ENCODE measurements at places on chromosomes 13 and 19. TPM values are rescaled to one million over a fixed set of nuclear protein-coding genes. Genes with fewer than 3 reads are reported as not detected.

Gene TYROBP
- total RNA-seq = not detected

Gene ZNF534
- not detected for total RNA-seq

Gene MBD3L2B
- not detected for total RNA-seq

Gene ZNF99
- total RNA-seq = not detected

Gene RASIP1
- total RNA-seq = 4.1 TPM

Gene CAPN12
- 0.35 TPM for total RNA-seq

Gene RFPL4A
- total RNA-seq = not detected

Gene ZNF628
- total RNA-seq = 2.5 TPM

Gene ZNF813
- total RNA-seq = 0.58 TPM

Gene CA11
- 1.2 TPM for total RNA-seq

Gene ELSPBP1
- total RNA-seq = not detected

Gene FUT3
- not detected for total RNA-seq

Gene ZNF724
- 1.8 TPM for total RNA-seq

Gene POU2F2
- under 0.01 TPM for total RNA-seq

Gene ICAM5
- 4.3 TPM for total RNA-seq

Gene SYNE4
- total RNA-seq = not detected

Gene ALKBH6
- 27.5 TPM for total RNA-seq

Gene DENND1C
- total RNA-seq = 0.29 TPM

Gene SYT3
- not detected for total RNA-seq

Gene HSPB6
- 41.2 TPM for total RNA-seq

Gene C5AR2
- total RNA-seq = 0.18 TPM

Gene OLFM2
- not detected for total RNA-seq

Gene KLK4
- not detected for total RNA-seq

Gene RGS9BP
- not detected for total RNA-seq

Gene ARL11
- total RNA-seq = not detected

Gene ZNF799
- 0.71 TPM for total RNA-seq

Gene SELENOW
- 635 TPM for total RNA-seq

Gene FCAR
- not detected for total RNA-seq

Gene CLEC17A
- not detected for total RNA-seq

Gene COX6B2
- under 0.01 TPM for total RNA-seq

Gene ZNF723
- total RNA-seq = not detected

Gene DPF1
- 3.5 TPM for total RNA-seq

Gene ZNF700
- 4.6 TPM for total RNA-seq

Gene ZNF415
- total RNA-seq = 2.7 TPM

Gene CABP5
- total RNA-seq = not detected

Gene SERTM1
- total RNA-seq = not detected

Gene APC2
- not detected for total RNA-seq

Data from myometrial cell (primary cell).